Activated T-helper 1 cell treated with Interleukin-2 at 50 U/mL for 16 hours (primary cell): ENCODE measurements at places on chromosomes 5 and 9.

DNA sequence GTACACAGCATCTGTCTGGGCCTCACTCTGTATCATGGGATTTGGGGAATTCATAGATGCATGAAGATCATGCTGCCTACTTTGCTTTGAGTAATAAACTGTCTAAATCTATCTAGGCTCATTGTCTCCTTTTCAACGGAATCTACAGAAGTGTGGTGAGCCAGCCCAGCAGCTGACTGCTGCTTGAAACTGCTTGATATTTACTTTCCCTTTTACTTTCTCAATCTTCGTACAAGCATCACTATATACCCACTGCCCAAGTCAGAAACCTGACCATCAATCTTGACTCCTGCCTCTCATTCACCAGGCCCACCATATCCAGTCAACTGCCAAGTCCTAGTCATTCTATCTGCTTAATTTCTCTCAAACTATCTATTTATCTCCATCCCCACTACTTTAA, 142.9 kb downstream of the NR2F1-AS1 start:
- no peak for DNase-seq

DNA sequence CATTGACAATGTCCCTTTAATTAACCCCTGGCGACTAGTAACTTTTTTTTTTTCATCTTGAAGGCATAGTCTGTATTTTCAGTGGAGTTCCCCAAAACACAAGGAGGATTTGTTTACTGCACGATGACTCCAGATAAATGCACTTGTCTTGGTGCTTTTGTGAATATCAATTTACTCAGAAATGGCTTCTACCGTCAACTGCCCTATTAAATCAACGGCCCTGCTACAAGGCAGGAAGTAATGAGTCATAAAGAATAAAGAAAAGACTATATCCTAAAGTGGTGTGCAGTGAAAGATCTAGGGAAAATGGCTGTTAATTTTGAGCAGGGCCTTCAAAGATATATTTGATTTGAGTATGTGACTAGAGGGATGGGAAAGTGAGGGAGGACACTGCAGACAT, 388.3 kb upstream of the CHD1 start:
- DNase-seq: no peak

DNA sequence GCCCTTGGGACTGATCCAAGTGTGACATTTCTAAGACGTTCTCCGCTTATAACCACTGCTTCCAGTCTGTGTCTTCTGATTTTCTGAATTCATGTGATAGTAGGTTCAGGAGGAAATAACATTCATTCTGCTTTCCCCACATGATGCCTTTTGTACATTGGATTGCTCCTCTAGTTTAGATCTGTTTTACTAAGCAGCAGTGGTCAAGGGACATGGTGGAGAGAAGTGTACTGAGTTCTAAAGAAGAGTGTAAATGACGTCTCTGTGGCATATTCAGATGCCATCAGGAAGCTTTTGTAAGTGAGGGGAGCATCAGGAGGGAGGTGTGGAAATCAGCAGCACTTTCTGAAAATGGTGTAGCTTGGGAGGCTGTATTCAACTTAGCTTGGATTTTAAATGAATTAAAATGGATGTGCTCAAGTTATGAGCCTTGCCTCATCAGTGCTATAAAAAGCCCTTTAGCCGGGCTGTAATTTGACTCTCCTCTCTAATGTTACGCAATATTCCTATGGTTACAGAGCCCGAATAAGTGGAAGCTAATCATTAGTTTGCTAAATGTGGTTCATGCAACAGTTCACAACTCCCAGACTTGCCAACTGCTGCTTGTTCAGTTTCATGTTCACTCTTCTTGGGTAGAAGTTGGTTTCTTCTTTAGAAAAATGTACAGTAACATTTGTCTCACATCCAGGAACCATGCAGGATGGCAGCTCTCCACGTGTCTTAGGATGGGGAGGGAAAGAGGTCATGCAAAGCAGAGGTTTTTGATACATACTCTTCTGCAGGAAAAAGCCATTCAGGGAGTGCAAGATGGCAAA, 281.3 kb downstream of the ARHGAP26 start:
- no peak for DNase-seq

DNA sequence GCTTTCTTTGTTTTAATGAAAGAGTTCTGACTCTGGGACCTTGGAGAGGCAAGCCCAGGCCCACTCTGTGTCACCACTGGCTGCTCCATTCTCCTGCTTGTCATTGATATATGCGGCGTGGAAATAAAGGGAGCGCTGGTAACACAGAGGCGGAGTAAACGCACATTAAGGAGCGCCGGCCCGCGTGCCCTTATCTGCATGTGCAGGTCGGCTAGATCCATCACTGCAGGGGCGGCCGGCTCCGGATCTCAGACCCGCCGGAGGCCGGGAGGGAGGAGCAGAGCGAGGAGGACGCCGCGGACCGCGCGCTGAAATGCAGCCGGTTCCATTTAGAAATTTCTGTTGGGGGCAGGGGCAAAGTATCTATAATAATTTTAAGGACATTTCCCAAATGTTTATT, 70.8 kb downstream of the MRPL36 start:
- DNase-seq: no peak

DNA sequence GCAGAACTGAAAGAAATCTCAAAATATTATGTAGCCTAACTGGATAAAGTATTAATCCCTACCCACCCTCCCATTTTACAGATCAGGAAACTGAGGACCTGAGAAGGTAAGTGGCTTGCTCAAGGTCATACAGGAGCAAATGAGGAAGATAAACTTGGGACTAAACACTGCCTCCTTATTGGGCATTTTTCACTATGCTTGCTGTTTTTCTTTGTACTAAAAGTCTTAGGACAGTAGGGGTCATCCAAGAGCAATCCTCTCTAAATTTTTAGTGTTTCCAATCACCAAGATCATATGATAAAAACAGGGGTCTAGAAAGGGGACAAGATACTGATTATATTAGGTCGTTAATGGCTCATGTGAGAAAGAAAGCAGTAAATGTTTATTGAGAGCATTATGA, 80.8 kb downstream of the RORB start:
- DNase-seq: no peak

DNA sequence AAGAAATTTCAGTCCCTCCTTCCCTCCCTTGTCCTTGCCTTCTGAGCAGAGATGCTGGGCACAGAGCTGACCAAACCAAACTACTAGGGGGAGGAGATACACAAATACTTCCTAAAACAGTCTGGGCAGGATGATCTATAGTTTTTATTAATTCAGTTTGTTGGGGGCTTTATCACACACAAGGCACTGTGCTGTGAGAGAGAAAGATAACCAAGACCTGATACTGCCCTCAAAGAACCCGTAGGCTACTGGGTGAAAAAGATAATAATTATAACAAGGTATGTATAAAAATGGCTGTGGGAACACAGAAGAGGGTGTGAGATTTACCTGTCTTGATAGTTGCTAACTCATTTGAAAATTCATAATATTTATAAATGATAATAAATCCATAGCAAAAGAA, 354.7 kb downstream of the NDUFS4 start:
- DNase-seq: no peak

- no peak for DNase-seq
Measured at GRCh38 chr5:149957855-149958254, 2.7 kb upstream of the SLC26A2 start.

DNA sequence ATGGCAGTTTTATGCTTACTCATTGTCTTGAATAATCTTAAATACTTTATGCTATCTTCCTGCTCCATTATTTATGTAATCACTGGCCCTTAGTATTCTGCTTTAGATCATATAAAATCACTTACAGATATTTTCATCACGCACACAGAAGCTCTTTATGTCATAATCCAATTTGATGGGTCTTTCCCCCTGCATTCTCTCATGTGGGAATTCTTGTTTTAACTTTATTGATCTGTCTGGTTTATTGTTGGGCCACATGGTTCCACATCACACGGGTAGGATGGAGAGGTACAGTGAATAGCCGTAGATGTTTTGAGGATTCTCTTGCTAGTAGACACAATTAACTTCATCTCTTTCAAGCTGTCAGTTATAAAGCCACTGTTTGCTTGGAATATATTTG, 27.0 kb downstream of the PLPPR1 start:
- no peak for DNase-seq

DNA sequence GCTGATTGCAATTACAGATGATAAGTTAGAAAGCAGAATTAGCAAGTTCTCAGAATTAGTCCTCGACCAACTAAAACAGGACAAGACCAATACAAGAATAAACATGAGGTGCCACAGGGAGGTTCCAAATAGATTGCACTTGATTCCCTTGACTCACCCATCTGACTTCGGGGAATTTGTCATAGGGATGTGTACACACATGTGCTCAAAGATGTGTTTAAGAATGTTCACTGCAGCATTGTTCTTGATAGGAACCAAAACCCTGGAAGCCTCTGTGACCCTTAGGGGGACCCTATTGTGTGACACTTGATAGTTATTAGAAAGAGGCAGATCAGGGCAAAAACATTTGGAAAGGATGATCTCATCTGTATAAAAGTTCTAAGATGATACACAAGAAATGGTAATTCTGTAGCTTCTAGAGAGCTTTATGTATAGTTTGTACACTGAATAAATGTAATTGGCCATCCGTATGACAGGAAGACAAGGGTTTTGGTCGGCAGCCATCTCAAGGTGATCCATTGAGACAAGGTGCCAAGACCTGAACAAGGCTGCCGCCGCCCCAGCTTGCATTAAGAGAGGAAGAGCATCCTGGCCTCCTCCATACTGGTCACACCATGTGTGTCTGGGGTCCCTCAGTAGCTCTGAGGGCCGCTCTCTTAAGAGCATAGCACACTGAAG, 48.2 kb upstream of the GARNL3 start:
- no peak for DNase-seq

DNA sequence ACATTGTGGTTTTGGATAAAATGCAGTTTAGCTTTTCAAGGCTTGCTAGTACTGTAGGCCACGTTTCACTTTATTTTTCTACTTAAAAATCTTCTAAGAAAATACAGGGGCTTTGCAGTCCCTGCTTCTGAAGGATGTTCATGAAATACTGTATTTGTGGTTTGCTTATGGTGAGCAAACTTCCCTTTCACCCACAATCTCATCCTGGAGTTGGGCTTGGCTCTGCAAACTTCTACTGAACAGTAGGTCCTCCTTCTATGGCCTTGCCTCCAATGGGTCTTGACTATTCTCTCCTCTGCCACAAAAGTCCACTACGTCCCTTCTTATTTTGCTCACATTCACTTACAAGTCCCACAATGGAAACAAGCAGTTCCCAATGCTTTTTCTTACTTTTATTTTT, 502.7 kb upstream of the KLF4 start:
- no peak for DNase-seq

DNA sequence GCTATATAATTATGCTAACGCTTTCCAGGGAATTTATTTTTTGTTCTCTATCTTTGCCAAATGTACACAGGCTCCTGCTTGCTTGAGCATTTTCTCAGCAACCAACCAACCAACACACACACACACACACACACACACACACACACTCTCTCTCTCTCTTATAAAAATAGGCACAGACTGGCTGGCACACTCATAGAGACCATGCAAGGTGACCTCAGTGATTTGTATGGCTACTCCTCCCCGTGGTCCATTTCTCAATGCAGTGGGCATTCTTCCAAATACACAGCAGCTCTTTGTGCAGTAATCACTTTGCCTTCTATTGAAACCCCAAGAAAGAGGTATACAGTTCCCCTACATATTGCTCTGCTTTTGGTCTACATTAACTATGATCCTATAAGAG, 416.0 kb downstream of the MAN2A1 start:
- DNase-seq: no peak

GRCh38 chr9:121227862-121228261, 26.2 kb upstream of the RAB14 start:
- no peak for DNase-seq

DNA sequence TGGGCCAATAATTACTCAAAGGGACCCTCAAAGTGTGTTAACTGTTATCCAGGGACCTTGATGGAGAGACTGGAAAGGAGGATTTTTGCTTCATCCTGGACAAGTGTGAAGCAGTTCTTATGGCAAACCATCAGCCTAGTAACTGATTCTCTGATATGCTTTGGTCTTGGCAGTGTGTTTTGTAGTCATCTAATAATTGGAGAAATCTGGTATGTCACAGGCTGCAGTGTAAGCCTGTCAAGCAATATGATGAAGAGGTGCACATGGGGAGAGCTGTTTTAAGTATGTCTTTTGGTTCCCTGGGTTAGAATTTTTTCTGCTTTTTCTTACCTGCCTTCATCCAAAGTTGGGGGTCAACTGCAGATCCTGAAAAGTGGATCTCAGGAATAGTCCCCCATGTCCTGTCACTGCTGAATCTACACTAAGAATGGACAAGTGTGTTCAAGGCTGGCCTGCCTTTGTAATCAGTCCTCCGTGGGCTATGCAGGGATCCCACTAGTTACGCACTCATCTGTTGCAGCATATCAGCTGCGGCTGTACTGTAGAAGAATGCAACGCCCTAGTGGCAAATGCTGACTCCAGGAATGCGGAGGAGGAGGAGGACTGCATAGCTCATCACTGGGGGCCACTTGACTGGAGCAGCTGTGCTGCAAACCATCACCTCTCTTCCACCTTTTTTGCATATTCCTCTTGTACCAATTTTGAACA, 1.9 kb downstream of the SPTAN1 start:
- DNase-seq: no peak

GRCh38 chr5:135649435-135649834, 70.6 kb upstream of the CXCL14 start:
- DNase-seq: no peak

DNA sequence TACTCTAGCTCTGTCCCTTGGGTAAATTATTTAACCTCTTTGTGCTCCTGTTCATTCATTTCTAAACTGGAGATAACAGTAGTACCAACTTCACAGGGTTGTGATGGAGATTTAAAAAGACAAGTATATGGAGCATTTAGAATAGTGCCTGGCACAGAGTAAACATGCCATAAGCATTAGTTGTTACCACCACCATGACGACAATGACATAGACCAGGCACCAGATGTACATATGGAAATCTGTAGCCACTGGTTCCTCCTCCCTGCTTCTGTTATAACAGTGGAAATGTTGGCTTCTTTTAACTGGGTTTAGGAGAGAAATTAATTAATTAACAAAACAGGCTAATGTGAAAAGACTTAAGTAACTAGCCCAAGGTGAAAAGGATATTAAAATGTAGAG, 217.5 kb downstream of the DENND1A start:
- DNase-seq: no peak

GRCh38 chr9:118088090-118088489, 383.9 kb downstream of the TLR4 start:
- no peak for DNase-seq

DNA sequence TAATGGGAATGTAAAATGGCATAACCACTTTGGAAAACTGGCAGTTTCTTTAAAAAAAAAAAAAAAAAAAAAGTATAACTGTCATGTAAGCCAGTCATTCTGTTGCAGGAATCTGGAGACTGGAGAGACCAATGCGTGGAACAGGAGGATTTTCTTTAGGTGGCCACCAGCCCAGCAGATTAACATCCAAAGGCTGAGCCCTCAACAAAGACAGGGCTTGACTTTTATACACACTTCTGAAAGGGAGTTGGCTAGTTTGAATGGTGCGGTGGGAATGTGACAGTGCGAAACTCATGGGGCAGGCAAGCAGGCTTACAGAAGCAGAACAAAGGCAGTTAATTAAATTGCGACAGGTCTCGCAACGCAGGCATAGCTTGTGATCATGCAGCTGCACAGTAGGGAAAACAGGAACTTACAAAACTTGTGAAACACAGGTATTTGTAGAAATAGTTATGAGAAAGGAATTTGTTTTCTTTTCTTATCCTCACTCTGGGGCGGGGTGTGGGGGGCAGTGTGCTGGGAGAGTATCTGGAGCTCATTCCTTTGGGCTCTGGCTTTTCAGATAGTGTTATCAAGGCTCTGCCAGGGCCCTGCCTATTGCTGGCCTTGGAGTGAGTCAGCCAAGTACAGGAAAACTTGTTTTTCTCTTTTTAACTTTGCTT, 12.0 kb downstream of the UIMC1 start:
- no peak for DNase-seq
